ENCODE measurements at places on chromosomes 2 and 18.

DNA sequence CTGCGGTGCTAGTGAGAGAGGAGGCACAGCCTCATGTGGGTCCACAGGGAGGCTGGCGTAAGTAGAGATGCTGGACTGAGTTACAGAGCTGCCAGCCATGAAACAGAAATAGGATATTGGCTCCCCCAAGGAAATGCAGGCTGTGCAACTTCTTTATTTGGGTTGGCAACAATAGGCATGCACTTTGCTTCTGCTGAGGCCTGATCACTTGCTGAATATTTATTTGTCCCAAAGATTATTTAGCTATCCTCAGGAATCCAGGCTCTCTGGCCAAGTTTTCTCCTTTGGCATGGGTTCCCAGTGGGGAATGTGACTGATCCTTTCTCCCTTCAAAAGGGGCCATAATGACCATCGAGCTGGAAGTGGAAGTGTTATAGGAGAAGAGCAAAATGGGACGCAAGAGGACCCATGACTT is 60.0 kb downstream of the MAPK4 start:
- DNase-seq, result no peak

DNA sequence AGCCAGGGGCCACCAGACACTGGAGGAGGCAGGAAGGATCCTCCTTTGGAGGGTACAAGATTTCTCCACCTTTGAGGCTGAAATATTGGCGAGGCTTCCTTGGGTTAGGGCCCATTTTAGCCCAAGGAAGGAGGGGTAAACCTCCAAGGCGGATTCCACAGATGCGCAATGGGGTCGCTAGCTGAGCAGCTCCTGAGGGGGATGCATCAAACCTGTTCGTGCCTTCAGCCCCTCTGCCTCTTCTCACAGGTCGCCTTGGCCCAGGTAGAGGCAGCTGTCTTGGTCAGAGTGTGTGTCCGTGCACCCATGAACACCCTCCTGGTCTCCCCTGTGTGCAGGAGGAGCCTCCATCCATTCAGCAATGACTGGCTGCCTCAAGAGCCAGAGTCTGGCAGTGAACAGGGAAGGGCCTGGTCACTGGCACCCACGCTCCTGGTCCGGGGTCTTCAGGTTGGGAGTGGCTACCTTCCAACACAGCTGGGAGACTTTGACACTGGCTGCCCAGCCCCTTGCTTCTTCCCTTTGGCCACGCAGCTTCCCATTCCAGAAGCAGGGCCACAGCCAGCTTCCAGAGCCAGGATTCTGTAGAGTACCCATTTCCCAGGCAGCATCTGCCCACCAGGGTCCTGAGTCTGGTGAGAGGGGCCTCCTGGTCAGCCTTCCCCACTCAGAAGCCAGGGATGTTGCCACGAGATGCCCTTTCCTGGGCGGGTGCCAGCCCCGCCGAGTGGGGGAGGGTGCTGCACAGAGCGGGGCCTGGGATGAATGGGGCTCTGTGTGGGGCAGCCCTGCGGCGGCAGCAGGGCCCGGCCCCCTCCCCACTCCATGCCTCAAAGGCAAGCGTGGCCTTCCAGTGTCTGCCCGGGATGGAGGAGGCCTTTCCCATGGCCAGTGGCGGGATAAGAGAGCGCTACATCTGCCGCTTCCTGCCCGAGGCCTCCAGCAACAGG is 95.8 kb upstream of the GPC1 start:
- DNase-seq, result no peak

GRCh38 chr2:180679693-180680092 is 300.7 kb upstream of the UBE2E3 start:
- no peak for DNase-seq

DNA sequence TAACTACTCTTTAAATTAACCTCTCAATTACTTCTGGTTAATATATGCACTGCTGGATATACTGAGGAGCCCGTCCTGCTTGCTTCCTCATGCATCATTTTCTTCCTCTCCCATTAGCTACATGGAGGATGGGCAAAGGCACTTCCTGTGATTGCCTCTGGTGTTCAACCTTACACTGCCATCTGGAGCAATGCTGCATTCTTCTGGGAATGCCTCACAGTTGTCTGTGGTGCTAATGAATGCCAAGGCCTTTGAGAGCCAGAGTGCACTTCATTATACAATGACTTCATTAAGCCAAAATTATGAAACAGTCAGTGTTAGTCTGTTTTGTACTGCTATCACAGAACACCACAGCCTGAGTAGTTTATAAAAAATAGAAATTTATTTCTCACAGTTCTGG is 134.8 kb upstream of the DOCK10 start:
- DNase-seq, result peak; percentile 2

- DNase-seq, result no peak
These were observed 89.0 kb upstream of the KCTD1 start for GRCh38 chr18:26637324-26637723.

- DNase-seq, result peak; percentile 36
These were observed 69.3 kb upstream of the MEX3C start for GRCh38 chr18:51266773-51267172.

GRCh38 chr2:71547616-71548285 is 94.4 kb downstream of the DYSF start:
- DNase-seq, result no peak

DNA sequence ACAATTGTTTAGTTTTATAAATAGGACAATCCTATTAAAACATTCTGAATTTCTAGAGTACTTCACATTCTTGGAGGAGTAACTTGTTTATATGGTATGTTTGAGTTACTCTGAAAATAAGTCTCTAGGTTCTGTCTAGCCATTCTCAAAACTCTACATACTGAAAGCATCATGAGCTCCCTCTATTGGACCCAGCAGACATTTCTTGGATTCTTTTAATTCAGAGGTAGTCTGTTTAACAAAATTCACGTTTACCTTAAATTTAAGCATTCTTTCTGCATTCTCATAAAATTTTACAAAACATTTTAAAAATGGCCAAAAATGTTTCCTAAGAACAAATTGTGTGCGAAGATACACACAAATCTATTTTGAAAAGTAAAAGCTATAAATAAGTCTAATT is 15.3 kb downstream of the SP9 start:
- no peak for DNase-seq

DNA sequence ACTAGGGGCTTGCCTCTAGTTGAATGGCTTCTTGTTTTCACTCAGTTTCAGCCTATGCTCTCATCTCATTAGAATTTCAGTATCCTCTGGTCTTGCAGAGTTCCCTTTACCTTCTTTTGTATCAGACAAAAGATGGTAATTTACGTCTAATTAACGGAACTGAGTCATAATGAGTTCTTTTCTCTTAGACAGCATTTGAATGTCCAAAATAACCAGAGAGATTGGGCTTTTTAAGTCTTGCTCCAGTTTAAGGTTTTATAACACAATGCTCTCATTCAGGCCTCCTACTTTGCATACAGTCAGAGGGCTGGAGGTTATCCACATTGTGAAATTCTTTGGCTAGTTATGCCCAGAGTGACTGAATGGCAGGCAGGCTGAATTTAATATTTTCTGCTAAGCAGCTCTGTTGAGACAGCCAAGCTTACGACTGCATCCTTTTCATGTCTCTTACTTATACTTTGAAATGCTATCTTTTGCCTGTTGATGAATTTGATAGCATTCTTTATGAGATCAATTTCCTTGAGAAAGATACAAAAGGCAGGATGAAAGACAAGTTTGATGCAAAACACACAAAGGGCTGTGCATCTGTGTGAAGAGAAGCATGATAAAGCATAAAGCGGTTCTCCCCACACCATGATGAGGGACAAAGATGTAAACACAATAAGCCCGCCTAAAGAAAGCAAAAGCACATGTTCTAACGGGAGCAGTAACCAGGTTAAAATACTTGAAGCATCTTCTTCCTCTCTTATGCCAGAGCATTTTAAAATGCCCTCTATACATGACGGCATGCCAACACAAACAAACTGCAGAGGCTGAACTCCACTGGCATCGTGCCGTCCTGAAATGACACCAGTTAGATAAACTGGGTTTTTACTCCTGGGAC is 90.0 kb downstream of the CDH2 start:
- DNase-seq, result no peak

DNA sequence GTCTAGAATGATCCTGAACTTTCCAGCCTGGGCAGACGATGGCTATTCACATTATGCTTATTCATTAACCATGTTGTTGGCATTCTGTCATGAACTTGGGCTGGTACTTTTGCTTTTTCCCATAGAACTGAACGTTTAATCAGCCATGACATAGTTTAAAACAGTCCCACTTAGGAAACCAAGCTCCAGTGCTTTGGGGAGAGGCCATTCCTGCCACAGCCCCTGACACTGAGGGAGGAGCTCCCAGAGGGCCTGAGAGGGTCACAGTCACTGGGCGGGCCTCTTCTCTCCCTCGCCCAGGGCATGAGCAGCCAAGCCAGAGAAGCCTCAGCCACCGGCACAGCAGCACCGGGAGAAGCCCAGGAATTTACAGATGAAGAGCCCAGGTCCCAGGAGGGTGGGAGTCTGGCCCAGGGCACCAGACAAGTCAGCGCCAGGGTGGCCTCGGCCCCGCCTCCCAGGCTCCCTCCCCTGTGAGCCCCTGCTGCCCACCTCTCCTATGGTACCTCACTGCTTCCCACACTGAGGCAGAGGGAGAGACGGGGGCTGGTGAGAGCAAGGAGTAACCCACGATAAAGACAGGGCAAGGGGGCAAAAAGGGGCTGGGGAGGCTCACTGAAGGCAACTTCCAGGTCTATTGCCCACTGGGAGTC is 33.6 kb downstream of the MAL start:
- no peak for DNase-seq

DNA sequence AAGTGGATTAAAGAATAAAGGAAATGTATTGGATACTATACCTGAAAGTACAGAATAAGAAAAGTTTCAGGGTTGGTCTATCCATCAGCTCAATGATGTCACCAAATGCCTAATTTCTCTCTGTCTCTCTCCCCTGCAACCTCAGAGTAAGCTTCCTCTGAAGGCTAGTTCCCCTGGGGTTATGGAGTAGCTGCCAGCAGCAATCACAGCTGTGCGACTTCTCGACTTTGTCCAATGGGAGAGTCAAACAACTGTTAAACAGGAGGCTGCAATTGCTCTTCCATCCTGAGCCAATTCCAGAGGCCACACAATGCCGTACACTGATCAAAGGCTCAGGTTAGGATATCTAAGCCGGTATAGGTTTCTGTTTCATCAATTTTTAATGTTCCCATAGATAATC is 95.3 kb upstream of the FANCL start:
- DNase-seq, result no peak

GRCh38 chr2:9739531-9739964 is 103.7 kb upstream of the TAF1B start:
- no peak for DNase-seq

DNA sequence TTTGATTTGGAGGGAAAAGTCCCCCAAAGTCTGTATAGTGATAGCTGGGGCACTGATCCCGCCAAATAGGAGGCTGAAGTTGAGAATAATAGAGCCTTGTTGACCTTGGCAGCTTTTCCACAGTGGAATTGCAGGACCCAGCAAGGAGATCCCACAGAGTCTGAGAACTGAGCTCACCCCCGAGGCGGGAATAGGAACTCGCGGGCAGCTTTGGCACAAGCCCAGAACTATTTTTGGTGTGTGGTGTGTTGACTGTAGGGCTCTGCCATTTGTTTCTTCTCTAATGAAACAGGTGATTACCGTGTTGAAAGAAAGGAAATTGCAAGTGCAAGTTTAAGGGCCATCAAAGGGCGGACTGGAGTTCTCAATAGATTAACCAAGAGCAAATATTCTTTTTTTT is 34.0 kb downstream of the SH3RF3 start:
- no peak for DNase-seq

DNA sequence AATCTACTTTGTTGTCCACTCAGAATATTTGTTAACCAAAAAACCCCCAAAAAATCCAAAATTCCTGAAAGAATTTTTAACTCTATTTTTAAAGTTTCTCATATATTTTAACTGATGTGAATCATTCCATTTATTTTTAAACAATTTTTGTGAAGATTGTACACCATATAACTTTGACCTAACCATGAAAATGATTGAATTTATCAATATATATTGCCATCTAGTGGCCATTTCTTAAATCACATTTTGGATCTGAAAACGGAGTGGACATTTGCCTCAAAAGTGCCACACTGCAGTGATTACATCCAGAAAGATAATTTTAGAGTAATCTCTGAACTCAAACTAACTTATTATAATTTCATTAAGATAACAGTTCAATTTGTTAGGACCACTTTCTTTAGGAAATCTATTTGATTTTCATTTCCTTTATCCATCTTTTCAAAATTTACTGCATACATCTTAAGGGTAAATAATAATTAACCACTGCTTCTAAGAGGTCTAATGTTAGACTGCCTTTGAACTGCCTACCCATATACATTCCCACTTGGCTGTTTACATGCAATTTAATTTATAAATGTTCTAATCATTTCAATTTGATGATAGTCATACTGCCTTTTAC is 71.1 kb downstream of the DSC3 start:
- DNase-seq, result no peak

- DNase-seq, result no peak
These were observed 144.7 kb downstream of the SLC4A3 start for GRCh38 chr2:219772103-219772635.

GRCh38 chr2:45774688-45775244 is 123.3 kb downstream of the PRKCE start:
- no peak for DNase-seq

DNA sequence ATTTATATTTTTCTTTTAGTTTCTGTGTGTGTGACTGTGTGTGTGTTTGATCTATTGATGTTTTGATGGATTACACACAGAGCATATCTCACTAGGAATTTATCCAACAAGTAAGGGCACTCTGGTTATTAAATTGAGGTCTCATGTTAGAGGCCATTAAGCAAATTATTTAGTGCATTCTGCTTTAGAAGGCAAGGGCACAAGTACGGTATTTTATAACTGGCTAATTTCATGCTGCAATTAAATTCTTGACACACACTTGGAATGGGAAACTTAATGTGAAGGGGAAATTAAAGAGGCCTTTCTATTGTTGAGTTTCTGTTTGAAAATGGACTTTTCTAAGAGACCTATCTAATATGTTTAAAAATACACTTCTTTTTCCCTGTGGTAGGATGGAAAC is 25.8 kb downstream of the NYAP2 start:
- no peak for DNase-seq

GRCh38 chr18:13532406-13533075 is 193.8 kb downstream of the FAM210A start:
- DNase-seq, result no peak

DNA sequence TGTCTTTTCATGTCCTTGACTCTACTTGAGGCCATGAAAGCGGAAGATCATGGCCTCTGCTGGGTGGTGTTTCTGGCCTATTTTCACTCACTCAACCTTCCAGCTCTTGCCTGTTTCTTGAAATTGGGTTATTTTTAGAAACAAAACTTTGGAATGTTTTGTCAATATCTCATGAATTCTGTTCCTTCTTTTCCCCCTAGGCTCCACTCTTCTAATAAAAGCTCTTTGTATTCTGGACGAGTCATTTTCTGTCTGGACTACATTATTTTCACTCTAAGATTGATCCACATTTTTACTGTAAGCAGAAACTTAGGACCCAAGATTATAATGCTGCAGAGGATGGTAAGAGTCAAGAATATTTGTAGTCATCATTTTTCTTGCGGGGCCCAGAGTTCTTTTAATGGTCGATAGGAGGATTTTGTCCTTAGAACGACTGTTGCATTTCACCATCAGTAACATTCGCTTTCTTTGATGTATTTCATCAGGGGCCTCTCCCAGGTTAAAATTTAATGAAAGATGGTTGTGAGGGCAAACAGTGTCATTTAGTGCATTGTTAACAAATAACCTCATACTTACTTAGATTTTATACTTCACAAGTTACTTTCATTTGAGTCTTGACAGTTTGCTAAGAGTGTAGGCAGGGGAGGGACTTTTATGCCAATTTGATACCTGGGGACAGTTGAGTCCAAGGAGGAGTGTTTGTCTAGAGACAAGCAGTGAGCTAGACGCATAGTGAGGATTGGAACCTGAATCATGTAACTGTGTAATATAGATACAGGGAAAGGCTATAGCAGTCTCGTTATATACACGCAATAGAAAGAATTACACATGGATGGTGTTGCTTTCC is 64.6 kb downstream of the TRPM8 start:
- DNase-seq, result no peak

GRCh38 chr2:187964746-187965145 is 326.9 kb upstream of the GULP1 start:
- DNase-seq, result peak; percentile 12
